CD4-positive, alpha-beta T cell treated with Interferon gamma for 1 hour (primary cell): ENCODE measurements at places on chromosomes 1 and 21.

GRCh38 chr1:95409276-95409675, 175.3 kb downstream of the RWDD3 start:
- DNase-seq: no peak

- no peak for DNase-seq
Observed at GRCh38 chr1:182301467-182302198, 90.0 kb downstream of the GLUL start.

DNA sequence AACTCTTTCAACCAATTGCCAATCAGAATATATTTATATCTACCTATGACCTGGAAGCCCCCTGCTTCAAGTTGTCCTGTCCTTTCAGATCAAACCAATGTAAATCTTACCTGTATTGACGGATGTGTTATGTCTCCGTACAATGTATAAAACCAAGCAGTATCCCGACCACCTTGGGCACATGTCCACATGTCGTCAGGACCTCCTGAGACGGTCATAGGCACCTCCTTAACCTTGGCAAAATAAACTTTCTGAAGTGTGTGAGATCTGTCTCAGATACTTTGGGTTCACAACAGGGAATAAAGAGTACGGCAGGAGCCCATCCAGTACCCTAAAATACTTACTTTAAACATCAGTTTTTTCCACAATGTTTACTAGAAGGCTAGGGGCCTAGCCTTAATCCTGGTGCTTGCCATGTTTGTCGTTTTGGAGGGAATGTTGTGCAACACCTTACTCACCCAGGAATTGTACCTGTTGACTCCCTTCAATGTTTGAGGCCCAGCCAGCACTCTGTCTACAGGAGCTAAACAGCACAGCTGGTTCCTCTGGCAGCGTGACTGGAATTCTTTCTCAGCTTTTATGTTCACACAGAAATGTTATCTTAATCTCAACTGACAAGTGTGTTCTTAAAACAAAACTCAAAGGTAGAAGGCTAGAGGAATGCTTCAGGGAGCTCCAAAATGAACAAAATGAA, 90.8 kb upstream of the USP25 start:
- DNase-seq: no peak

DNA sequence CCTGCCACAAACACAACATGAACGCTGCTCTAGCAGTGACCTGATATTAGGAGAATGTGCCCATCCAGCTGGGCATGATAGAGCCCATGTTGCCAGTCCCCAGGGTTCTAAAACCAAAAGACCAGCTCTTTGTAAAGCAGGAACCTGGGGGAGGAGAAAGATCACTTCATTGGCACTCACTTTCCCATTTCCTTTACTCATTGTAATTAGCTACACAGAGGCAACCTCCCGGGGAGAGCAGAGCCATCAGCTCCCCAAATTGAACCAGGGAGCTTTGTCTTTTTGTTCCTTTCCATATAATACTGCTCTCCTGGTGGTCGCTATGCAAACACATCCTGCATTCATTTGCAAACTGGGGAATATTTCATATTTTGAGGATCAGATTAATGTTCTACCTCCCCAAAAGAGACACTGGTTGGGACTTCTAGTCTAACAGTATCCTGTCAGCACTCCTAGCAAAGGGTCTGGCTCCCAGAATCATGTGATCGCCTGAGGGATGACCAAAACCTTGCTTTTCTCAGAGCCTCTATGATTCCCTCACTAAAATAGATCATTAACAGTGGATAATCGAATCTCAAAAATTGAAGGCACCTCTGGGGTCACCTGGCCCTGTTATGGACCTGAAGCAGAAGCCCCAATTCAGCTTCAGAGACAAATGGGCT, 76.7 kb upstream of the CD1D start:
- no peak for DNase-seq

- peak; percentile 48 for DNase-seq
Observed at GRCh38 chr1:206658264-206658980, 23.1 kb downstream of the DYRK3 start.

GRCh38 chr21:41801321-41802197, 34.7 kb upstream of the RIPK4 start:
- DNase-seq: no peak

- DNase-seq: no peak
Observed at GRCh38 chr21:46005481-46005881, 23.9 kb downstream of the COL6A1 start.

- no peak for DNase-seq
Observed at GRCh38 chr1:116003823-116004222, 27.5 kb downstream of the SLC22A15 start.

- DNase-seq: no peak
Observed at GRCh38 chr1:86646256-86646655, 58.1 kb upstream of the SH3GLB1 start.

- DNase-seq: peak; percentile 36
Observed at GRCh38 chr1:35929730-35930592, 944 bp upstream of the AGO3 start.

GRCh38 chr1:29255134-29255666, 18.9 kb downstream of the PTPRU start:
- DNase-seq: no peak

GRCh38 chr1:16286122-16286521, 49.1 kb upstream of the CPLANE2 start:
- DNase-seq: no peak

DNA sequence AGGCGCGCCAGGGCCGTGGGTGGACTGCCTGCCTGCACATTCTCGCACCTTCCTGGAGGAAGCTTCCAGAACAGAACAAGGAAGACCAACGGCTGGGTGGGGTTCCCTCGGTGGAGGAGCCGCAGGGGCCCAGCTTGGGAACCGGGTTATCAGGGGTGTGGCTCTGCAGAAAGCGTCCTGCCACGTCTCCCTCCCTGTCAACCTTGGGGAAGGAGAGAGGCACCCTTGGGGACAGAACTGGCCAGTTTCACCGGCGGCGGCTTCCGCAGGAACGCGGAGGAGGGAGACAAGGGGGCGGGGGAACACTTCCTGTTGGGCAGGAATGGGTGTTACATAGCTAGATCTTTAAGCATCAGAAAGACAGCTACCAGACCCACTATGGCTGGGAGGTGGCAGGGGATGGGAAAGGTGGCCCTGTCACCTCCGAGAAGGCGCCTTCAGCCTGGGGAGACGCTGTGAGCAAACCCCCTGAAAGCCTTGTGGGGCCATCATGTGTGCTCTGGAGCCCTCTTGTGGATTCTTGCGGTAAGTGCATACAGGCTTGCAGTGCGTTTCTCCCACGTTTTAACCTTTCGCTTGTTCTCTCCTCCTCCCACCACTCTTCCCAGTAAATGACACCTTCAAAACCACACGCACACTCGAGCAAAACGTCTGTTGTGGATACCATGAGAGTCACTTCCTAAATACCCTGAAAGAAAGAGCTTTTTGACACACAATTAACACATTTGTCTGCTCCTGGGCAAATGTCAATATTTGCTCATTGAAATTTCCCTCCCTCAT, 3.8 kb upstream of the PLEKHA6 start:
- DNase-seq: peak; percentile 74

- DNase-seq: no peak
Observed at GRCh38 chr1:61816191-61816590, 73.9 kb downstream of the PATJ start.

GRCh38 chr1:212721388-212722247, 22.0 kb upstream of the BATF3 start:
- DNase-seq: no peak

DNA sequence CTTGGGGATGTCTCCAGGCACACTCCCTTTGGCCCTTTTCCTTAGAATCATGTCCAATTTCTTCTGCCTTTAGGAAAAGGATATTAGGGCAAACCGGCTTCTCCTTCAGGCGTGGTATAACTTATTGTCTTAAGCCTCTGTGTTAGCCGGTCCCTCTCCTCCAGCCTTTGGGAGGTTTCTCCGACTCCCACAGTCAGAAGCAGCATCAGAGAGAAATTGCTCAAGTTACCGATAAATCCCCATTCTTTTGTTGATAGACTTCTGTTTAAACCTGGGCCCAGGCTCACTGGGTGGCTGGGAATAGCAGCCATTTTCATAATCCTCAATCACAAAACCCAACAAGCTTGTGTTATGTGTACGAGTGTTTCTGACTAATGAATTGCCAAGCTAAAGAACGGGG, 85.4 kb upstream of the KAZN start:
- DNase-seq: no peak

DNA sequence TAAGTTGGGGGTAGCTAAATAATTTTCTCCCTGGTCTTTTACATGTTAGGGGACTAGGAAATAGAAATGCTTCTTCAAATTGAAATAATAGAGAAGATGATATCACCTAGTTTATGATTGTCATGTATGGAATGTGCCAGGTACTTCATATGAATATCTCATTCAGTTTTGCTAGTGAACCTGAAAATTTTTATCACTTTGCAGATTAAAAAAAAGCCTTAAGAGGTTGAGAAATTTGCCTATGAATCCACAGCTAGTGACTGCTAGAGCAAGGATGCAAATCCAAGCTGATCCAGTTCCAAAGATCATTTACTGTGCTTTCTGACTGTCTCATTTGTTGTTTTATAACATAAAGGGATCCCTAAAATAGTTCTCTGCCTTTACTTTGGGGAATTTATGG, 24.7 kb downstream of the RNF2 start:
- no peak for DNase-seq

DNA sequence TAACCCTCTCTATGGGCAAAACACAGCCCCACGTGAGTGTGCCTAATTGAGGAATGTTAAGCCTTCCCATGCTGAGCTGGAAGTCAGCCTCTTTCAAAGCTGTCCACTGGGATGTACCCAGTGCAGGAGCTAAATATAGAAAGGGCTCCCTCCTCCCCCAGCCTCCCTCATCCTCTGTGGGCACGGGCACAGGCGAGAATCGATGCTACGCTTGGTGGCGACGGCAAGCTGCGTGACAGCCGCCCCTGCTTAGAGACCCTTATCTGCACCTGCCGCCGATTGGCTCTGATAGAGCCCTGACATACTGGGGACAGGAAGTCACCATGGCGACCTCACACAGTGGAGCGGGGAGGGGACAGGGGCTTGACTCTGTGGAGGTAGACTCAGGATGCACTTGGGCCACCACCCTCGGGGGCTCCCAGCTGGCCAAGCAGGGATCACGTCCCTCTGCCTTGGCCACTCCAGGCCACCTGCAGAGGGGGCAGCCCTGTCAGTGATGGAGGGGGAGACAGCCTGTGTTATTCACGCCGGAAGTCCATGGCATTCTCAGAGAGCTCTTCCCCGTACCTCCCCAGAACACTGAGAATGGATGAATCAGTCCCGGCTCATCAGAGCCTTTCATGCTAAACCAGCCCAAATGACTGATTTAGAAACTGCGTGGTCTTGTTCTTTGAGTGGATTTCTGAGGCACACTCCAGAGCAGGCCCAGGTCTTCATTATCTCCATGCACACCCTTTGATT, 84.8 kb downstream of the KCND3 start:
- DNase-seq: no peak

DNA sequence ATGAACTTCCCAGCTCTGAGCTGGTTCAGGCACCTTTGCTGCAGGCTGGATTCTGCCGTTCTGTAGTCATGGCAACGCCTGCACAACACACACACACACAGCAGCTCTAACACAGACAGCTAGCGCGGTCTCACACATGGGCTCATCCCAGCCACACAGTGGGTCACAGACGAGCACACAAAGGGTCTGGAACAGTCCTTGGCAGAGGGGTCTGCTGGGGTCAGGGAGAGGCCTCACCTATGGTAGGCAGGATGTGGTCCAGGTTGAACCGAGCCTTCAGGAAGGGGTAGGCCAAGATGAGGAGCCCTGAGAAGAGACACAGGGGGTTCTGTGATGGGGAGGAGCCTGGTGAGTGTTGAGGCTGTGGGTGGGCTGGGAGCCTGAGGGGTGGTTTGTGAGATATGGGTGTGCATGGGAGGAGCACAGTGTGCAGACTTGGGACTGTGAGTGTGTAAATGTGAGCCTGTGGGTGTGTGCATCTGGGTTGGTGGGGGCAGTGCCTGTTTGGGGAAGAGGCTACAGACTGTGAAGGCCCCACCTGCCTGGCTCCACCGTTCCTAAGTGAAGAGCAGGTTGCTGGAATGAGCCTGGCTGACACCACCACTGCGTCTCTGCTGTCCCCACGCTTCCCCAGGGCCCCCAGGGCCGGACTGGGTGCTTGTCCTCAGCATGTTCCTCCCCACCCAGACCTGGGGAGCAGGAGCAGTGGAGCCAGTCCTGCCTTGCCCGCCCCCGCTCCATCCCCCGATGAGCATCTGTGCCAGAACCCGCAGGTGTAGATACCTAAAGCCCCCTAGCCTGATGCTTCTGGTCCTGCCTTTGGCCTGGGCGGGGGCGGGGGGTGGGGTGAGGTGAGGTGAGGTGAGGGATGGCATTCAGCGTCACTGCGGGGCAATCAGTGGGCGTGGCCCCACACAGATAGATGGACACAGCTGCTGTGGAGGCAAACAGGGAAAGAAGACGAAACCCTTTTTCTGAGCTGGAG, 1.5 kb downstream of the KNCN start:
- DNase-seq: peak; percentile 72

- DNase-seq: no peak
Observed at GRCh38 chr1:62311473-62311943, 7.7 kb downstream of the KANK4 start.

- no peak for DNase-seq
Observed at GRCh38 chr1:37845049-37845646, 14.2 kb downstream of the MTF1 start.

GRCh38 chr1:6033986-6034749, 11.5 kb upstream of the KCNAB2 start:
- no peak for DNase-seq

DNA sequence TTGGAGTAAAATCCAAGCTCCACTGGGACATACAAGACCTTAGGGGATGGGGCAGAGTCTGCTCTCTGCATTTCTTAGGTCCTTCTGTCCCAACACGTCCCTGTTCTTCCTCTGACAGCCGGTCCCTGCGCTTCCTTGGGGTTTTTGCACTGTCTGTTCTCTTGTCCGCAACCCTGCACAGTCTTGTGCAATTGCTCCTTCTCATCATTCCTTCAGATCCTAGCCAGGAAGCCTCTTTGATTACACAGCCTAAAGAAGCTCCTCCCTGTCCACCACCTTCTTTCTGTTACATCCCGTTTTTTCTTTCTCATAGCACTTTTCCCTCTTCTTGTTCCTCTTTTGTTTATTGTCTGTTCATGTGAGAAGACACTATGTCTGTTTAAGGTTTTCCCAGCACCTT, 19.9 kb downstream of the ACOT11 start:
- DNase-seq: no peak

DNA sequence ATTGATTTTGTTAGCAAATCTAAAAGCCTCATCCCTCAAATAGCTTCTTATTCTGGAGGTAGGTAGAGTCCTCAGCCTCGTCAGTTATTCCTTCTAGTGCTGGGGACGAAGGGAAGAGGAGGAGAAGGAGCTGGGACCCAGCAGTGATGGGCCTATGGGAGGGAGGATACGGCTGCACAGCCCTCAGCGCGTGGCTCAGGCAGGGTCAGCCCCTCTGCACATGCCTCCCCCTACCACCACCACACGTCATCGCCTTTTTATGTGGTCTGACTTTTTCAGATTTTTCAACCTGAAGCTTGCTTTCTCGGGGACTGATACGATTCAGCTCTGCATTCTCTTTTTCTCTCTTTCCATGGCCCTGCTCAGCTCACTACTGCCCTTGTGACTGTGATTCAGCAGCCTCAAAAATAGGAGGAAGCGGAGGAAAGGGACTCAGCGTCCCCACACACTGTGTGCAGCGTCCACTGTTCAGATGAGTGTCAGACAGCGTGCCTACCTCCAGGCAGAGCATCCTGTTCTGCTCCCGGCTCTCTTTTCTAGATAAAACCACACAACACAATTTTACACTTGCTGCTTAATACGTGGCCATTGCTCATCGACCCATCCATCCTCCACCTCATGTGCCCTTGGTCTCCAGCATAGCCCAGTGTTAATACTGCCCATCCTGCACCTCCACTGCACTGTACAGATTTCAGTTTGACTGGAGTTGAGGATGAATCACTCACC, 827 bp downstream of the OR2B11 start:
- DNase-seq: peak; percentile 29
